Muscle of back (tissue), 13 donors: ENCODE measurements at places on chromosomes 7 and 10. TPM values are rescaled to one million over a fixed set of nuclear protein-coding genes. Genes with fewer than 3 reads are reported as not detected.

The INSYN2A gene
- polyA plus RNA-seq, result 1.2 TPM

The ZNF679 gene
- polyA plus RNA-seq, result not detected

The RBM20 gene
- polyA plus RNA-seq, result 11.4 TPM

The NEUROG3 gene
- polyA plus RNA-seq, result not detected

The RSU1 gene
- 111 TPM for polyA plus RNA-seq

The GPR85 gene
- polyA plus RNA-seq, result 1.7 TPM

The EPO gene
- polyA plus RNA-seq, result not detected

The CALHM3 gene
- not detected for polyA plus RNA-seq

The NEUROD6 gene
- polyA plus RNA-seq, result 0.14 TPM

The ELMO1 gene
- 22.2 TPM for polyA plus RNA-seq

The SAMD9 gene
- 3.1 TPM for polyA plus RNA-seq

The ANKIB1 gene
- polyA plus RNA-seq, result 22.2 TPM

The FKBP6 gene
- 0.76 TPM for polyA plus RNA-seq

The SLC29A4 gene
- 26.2 TPM for polyA plus RNA-seq

The DNAJB6 gene
- 125 TPM for polyA plus RNA-seq

The CDHR3 gene
- 24.3 TPM for polyA plus RNA-seq

The NFE2L3 gene
- polyA plus RNA-seq, result 4.2 TPM

The TMEM26 gene
- 16.9 TPM for polyA plus RNA-seq

The TAS2R41 gene
- polyA plus RNA-seq, result not detected

The SLC13A4 gene
- 2.7 TPM for polyA plus RNA-seq

The SPDYE5 gene
- polyA plus RNA-seq, result 1.1 TPM

The TM9SF3 gene
- 102 TPM for polyA plus RNA-seq

The NPY4R gene
- polyA plus RNA-seq, result 0.38 TPM

The NKX1-2 gene
- polyA plus RNA-seq, result not detected

The MET gene
- polyA plus RNA-seq, result 10.1 TPM

The PNLIPRP1 gene
- not detected for polyA plus RNA-seq

The VAX1 gene
- 0.27 TPM for polyA plus RNA-seq

The FZD8 gene
- 29.7 TPM for polyA plus RNA-seq

The MAT1A gene
- 0.13 TPM for polyA plus RNA-seq

The NPC1L1 gene
- polyA plus RNA-seq, result 0.17 TPM

The ATOH7 gene
- 0.08 TPM for polyA plus RNA-seq

The GPR15LG gene
- not detected for polyA plus RNA-seq

The MLXIPL gene
- polyA plus RNA-seq, result 0.13 TPM

The STAG3 gene
- 9.9 TPM for polyA plus RNA-seq

The ACBD7 gene
- polyA plus RNA-seq, result 1.9 TPM

The FAM25A gene
- polyA plus RNA-seq, result not detected

The PPP1R3A gene
- polyA plus RNA-seq, result 26.7 TPM

The MORN4 gene
- 6.1 TPM for polyA plus RNA-seq

The CDCA7L gene
- polyA plus RNA-seq, result 24.0 TPM

The GDF2 gene
- not detected for polyA plus RNA-seq

The FAM25G gene
- polyA plus RNA-seq, result not detected

The NME8 gene
- not detected for polyA plus RNA-seq

The BAIAP2L1 gene
- polyA plus RNA-seq, result 7.3 TPM

The PDZD8 gene
- 17.0 TPM for polyA plus RNA-seq

The MBL2 gene
- polyA plus RNA-seq, result not detected

The MYO3A gene
- 0.67 TPM for polyA plus RNA-seq

The WNT8B gene
- polyA plus RNA-seq, result not detected

The ELN gene
- polyA plus RNA-seq, result 137 TPM

The SFTPA1 gene
- not detected for polyA plus RNA-seq

The GRID2IP gene
- 0.07 TPM for polyA plus RNA-seq

The DYNC1I1 gene
- polyA plus RNA-seq, result 0.62 TPM

The GPR146 gene
- 1.4 TPM for polyA plus RNA-seq

The CALY gene
- 0.30 TPM for polyA plus RNA-seq

The LRRN3 gene
- polyA plus RNA-seq, result 9.1 TPM

The KIAA1549 gene
- polyA plus RNA-seq, result 8.5 TPM

The AKR1C2 gene
- polyA plus RNA-seq, result 7.8 TPM

The SPDYE1 gene
- 0.29 TPM for polyA plus RNA-seq

The IGF2BP3 gene
- 35.9 TPM for polyA plus RNA-seq
